COLO829 (cell line): ENCODE measurements at places on chromosomes 1 and 21.

GRCh38 chr1:29722598-29722997, 486.3 kb downstream of the PTPRU start:
- no peak for DNase-seq

DNA sequence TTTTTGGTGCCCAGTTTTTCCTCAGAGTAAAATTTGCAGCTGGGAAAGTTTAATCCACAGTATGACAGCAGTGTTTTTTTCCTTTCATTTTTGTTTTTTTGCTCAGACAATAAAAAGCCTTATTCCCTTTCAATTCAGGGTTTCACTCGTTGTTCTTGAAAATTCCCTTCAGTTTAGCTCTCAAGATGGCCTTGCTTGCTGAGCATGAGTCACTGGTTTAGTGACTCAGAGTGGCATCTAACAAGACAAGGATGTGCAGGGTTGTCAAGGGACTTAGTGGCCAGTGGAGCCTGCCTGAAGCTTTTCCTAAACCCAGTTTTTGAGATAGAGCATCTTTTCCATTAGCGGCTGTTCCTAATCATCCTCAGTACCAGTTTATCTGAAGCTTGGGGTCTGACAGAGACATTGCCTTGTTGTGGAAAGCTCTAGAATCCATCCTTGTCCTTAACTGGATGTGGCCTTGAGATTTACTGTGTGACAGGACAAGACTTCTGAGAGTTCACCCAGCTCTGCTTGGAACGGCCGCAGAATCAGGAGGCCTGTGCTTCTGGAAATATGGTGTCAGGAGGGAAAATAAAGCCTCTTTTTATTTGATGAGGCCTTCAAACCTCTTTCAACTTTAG, 48.4 kb upstream of the DNAJC6 start:
- peak; percentile 81 for DNase-seq

- no peak for DNase-seq
Observed at GRCh38 chr1:158821723-158822122, 9.4 kb upstream of the MNDA start.

DNA sequence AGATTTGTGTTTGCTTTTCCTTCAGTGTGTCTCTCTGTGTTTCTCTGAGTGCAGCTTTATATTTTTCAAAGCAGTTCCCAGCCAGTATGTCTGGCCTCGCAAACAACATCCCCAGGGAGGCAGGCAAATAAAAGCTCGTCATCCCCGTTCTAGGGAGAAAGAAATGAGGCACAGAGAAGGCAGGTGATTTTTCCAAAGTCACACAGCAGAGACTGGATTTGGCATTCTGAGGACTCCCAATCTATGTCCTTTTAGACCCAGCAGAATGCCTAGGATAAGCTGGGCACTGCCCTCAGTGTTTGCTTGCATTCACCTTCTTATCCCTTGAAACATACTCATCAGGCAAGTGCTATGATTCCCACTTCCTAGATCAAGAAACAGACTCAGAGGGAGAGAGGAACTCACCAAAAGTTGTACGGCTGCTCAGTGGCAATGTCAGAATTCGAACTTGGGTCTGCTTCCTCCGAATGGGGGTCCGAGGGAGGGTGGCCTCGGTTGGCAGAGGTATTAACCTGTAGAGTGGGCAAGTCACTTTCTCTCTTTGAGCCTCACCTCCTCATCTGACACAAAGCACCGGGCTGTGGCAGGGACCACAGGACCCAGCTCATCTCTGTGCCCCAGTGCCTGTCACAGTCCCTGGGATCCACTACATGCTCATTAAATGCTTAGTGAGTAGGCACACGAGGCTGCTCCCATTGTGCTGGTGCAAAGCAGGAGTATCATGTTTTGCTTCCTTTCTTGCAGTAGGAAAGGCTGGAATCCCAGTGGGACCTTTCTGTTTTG, 4.2 kb downstream of the RAP1GAP start:
- DNase-seq = no peak

DNA sequence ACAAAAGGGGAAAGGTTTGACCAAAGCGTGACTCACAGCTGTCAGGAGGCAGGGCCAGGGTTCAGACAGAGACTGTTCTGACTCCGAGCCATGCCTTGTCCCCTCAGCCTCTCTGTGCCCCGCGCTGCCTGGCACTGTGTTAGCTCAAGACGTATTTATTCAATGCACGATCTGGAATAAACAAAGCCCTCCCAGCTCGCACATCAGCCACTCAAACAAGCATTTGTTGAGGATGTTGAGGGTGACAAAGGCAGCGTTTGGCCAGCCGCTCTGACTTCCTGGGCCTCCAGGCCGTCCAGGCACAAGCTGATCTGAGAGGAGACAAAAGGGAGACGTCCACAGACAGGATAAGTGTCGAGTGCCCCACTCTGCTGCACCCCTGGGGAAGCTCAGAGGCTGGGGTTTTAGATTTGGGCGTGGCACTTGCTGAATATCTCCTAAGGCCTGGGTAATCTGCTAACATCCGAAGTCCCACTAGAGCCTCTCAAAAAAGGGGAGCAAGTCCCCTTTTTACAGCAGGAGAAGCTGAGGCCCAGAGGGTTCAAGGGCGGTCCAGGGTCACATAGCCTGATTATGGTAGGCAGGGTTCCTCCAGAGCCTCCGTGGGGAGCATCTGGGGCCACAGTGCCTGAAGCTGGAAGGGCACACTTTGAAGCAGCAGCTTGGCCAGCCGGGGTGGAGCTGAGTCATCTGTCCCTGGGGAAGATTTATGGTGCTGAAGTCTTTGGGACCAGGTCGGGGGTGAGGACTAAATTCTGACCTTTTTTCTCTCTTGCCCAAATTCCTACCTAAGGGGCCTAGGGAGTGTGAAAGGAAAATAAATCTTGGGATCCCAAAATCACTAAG, 95.9 kb downstream of the SPSB1 start:
- DNase-seq = peak; percentile 35

GRCh38 chr1:55129194-55129728, 85.9 kb downstream of the USP24 start:
- no peak for DNase-seq

GRCh38 chr1:6317098-6317760, 56.3 kb upstream of the GPR153 start:
- DNase-seq = peak; percentile 7

DNA sequence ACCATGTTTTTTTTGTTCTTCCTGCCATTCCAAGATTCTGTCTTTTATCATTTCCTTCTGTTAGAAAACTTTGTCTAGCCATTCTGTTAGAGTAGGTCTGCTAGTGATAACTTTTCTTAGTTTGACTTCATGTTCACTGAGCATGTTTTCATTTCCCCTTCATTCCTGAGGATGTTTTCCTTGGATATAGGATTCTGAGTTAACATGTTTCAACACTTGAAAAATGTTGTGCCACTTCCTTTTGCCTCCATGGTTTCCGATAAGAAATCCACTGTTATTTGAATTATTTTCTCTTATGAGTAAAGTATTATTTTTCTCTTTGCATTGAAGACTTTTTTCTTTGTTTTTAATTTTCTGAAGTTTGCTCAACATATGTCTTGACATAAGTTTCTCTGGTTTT, 66.7 kb downstream of the ATP1A1 start:
- DNase-seq = no peak

- no peak for DNase-seq
Observed at GRCh38 chr1:226982451-226983177, 42.5 kb downstream of the COQ8A start.

DNA sequence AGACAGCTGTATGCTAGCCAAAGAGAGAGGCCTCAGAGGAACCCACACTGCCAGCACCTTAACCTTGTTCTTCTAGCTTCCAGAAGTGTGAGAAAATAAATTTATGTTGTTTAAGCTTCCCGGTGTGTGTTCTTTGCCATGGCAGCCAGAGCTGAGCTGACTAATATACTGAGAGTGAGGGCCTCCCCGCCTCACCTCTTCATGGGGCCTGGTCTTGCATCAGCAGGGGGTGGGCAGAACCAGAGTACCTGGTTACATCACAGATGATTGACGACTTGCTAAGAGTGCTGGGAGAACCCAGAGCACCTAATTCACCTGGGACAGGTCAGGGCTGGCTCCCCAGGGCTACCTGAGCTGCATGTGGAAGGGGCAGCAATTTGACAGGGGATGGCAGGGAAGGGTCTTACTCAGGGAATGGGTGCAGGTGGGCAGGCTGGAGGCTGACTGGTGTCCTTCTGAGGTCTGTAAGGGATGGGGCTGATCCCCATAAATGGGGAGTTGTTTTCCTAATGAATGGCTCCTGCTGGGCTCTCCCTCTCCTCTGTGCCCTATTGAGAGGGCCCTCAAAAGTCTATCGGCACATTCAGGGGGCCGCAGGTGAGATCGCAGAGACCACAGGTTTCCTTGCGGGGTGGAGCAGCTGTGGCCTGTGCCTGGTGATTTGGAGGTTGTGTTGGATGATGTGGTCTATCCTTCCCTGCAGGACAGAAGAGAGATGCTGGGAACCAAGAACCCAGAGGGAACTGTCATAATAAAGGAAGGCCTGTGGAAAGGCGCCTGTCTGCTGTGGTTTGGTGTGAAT, 60.6 kb upstream of the ETV3 start:
- no peak for DNase-seq

- no peak for DNase-seq
Observed at GRCh38 chr21:44626262-44626661, 631 bp upstream of the KRTAP10-9 start.

- DNase-seq = peak; percentile 86
Observed at GRCh38 chr1:226863446-226863845, 7.0 kb upstream of the PSEN2 start.

- no peak for DNase-seq
Observed at GRCh38 chr1:101131239-101131843, 105.5 kb upstream of the S1PR1 start.

DNA sequence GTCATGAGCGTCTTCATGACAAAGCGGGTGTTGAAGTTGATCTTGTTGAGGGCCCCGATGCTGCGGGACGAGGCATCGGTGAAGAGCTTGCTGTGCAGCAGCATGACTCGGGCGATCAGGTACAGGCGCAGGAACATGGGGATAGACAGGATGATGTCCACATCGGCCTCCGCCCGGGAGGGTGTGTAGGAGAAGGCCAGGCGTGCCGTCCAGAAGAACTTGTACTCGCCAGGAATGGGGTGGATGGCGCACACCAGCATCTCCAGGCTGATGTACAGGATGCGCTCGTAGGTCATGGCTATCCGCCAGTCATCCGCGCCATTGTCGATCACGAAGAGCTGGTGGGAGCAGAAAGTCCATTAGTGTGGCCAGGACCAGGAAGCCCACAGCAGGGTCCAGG, 98.0 kb downstream of the KCNN3 start:
- DNase-seq = no peak

- DNase-seq = peak; percentile 33
Observed at GRCh38 chr1:194045416-194045815, 859.0 kb upstream of the B3GALT2 start.

DNA sequence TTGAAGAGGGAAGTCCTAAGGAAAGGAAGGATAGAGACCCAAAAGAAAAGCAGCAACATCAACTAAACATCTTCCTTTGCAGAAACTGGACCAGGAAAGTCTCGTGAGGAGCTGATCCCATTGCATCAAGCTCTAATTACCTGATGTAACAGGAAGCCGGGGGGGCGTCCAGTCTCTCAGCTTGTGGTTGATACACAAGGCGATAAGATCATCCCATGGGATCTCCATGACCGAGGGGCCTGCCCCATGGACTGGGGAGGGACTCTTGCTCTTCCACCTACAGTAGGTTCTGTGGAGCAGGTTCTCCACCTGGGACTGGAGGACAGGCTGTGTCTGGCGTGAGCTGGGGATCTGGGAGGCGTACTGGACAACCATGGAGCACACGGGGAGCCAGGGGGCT, 14.8 kb upstream of the LSS start:
- no peak for DNase-seq

- no peak for DNase-seq
Observed at GRCh38 chr1:100457683-100458082, 80.3 kb upstream of the GPR88 start.
